ENCODE measurements at places on chromosomes 1 and 21.

GRCh38 chr1:114155706-114156105 lies 2.0 kb upstream of the SYT6 start:
- H3K27me3 ChIP-seq: peaks cover 33% of the 10 kb centered on the region
- DNase-seq: no peak
- peaks cover 16% of the 10 kb centered on the region for H3K4me1 ChIP-seq
- peak overlapping the region; percentile 0 for H3K4me3 ChIP-seq
- no peaks in the 10 kb centered on the region for H3K36me3 ChIP-seq

- no peak overlapping the region for H3K27ac ChIP-seq
- H3K27me3 ChIP-seq: peaks cover 5% of the 10 kb centered on the region
- H3K36me3 ChIP-seq: no peaks in the 10 kb centered on the region
- DNase-seq: no peak
These were observed 9.9 kb upstream of the CLSTN1 start for GRCh38 chr1:9833632-9834031.

- H3K4me3 ChIP-seq: no peak overlapping the region
- H3K4me1 ChIP-seq: peaks cover 16% of the 10 kb centered on the region
- no peak for DNase-seq
- peaks cover 2% of the 10 kb centered on the region for H3K27me3 ChIP-seq
- H3K36me3 ChIP-seq: no peaks in the 10 kb centered on the region
These were observed 68.9 kb downstream of the RHOU start for GRCh38 chr1:228804173-228804572.

DNA sequence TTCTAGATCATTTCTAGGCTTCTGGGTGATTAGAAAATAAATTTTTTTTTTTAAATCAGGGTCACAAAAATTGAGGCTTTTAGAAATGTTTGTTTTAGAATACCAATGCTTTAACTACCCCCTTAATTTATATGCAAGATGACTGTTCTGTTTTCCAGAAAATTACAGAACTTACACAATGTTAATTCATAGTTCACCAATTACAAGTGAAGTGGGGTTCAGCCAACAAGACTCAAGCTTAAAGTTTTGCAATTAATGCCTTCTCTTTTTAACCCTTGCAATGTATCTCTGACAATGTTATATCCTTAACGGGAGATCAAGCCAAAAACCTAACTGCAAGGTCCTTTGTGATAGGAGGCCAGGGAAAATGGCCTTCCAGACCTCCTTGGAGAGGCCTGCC lies 5.6 kb downstream of the PRELP start:
- no peaks in the 10 kb centered on the region for H3K36me3 ChIP-seq
- no peak overlapping the region for H3K27ac ChIP-seq
- no peak for DNase-seq
- H3K4me3 ChIP-seq: no peak overlapping the region
- peaks cover 1% of the 10 kb centered on the region for H3K27me3 ChIP-seq

- H3K4me3 ChIP-seq: peak overlapping the region; percentile 53
- H3K27ac ChIP-seq: no peak overlapping the region
- H3K4me1 ChIP-seq: peaks cover 10% of the 10 kb centered on the region
- no peaks in the 10 kb centered on the region for H3K36me3 ChIP-seq
- peaks cover 24% of the 10 kb centered on the region for H3K27me3 ChIP-seq
- no peak for DNase-seq
These were observed 738 bp upstream of the CDC42BPA start for GRCh38 chr1:227318853-227319607.

DNA sequence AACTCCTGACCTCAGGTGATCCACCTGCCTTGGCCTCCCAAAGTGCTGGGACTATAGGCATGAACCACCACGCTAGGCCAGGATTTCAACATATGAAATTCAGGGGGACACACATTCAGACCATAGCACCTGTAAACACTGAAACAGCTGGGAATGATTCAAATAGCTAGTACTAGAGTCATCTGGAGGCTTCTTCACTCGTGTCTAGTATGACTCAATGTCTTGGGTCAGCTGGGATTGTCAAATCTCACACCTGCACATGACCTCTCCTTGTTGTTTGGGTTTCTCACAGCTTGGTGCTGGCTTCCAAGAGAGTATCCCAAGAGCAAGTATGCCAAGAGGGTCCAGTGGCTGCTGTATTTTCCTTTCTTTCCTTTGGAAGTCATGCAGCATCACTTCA lies 75.1 kb downstream of the PGM1 start:
- no peak overlapping the region for H3K27ac ChIP-seq
- DNase-seq: no peak
- no peak overlapping the region for H3K4me3 ChIP-seq
- peaks cover 2% of the 10 kb centered on the region for H3K27me3 ChIP-seq
- no peaks in the 10 kb centered on the region for H3K4me1 ChIP-seq
- H3K36me3 ChIP-seq: peaks cover 35% of the 10 kb centered on the region

GRCh38 chr1:116721451-116722007 lies 32.7 kb upstream of the CD2 start:
- no peak overlapping the region for H3K4me3 ChIP-seq
- no peak overlapping the region for H3K27ac ChIP-seq
- H3K4me1 ChIP-seq: peaks cover under 1% of the 10 kb centered on the region
- DNase-seq: no peak

DNA sequence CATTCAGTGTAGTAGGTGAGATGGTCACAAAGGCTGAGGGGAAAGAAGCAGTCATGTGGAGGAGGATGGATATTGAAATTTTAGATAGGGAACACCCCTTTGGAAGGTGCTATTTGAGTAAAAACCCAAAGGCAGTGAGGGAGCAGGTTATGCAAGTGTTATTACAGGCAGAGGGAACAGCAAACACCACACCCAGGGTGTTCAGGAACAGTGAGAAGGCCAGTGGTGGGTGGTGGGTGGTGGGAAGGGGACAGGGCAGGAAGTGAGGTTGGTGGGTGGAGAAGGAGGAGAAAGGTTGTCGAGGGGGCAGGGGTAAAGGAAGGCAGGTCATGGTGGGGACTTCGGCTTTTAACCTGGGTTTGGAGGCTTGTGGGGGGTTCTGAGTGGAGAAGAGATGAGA lies 39.2 kb upstream of the SCMH1 start:
- no peak overlapping the region for H3K27ac ChIP-seq
- H3K4me3 ChIP-seq: no peak overlapping the region
- DNase-seq: no peak
- no peaks in the 10 kb centered on the region for H3K36me3 ChIP-seq

DNA sequence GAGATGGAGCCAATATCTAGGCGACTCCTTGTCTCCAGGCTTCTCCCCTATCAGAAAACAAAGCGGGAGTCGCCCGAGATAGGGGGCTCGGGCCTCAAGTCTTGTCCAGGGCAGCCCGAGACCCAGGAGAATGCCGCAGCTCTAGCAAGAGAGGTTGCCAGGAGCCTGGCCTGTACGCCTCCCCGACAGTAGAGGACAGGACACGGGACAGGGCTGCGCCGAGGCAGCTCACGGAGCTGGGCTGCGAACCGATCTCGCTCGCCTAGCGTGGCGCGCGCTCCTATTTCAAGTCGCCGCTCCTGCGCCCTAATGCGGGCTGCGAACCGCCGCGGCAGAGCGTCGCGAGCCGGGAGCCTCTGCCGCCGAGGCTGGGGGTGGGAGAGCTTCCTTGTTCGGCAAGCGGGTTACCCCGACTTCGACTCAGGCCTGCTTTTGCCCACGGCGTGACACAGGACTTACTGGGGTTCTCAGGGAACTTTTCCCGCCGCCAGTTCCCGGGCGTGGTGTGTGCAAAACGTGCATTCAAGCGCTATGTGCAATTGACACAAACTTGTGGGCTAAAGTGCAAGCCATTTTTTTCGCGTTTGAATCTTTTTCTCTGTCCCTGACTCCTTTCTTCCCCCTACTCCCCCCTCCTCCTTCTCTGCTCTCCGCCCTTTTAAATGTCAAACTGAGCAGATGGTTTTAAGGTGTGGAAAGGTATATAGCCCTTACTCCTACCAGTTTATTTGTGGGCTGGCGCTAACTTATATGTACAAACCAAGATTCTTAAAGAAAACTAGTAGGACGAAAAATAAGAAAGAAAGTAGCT lies 2.4 kb upstream of the PROX1 start:
- H3K27ac ChIP-seq: no peak overlapping the region
- DNase-seq: no peak
- H3K4me3 ChIP-seq: no peak overlapping the region
- peaks cover 37% of the 10 kb centered on the region for H3K27me3 ChIP-seq
- peaks cover 18% of the 10 kb centered on the region for H3K4me1 ChIP-seq
- H3K36me3 ChIP-seq: peaks cover 7% of the 10 kb centered on the region

DNA sequence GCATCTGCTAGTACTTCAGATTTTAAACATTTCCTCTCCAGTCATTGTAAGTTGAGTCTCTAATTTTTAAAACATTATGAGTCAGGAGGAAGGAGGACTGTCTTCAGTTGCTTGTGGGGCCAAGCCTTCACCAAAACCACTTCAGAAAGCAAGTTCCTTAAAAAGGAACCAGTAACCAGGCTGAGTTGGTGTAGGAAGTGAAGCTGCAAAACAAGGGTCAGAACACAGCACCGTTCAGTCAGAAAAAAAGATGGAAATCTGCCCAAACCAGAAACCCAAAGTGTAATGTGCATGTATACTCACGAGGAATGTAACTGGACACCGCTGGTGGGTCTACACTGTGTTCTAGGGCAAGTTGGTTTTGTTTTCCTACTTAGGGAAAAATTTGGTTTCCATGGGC lies 402.1 kb downstream of the SETD4 start:
- no peaks in the 10 kb centered on the region for H3K4me1 ChIP-seq
- H3K36me3 ChIP-seq: no peaks in the 10 kb centered on the region
- no peak overlapping the region for H3K27ac ChIP-seq
- peaks cover 2% of the 10 kb centered on the region for H3K27me3 ChIP-seq

DNA sequence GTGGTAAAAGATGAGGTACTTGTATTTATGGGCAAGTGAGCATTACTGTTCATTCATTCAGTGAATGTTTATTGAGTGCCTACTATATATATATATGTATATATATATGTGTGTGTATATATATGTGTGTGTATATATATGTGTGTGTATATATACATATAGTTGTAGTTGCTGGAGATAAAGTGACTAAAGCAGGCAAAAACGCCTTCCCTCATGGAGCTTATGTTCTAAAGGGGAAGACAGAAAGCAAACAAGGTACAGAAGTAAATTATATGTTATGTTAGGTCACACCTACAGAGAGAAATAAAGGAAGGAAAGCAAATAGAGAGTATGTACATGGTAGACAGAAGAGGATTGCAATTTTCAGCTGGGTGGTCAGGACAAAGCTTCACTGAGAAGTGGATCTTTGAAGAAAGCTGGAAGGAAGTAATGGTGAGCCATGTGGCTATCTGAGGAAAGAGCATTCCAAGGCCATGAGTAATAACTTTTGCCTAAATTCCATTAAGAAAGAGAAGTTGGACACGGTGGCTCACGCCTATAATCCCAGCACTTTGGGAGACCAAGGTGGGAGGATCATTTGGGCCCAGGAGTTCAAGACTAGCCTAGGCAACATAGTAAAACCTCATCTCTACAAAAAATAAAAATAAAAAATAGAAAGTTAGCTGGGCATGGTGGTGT lies 33.5 kb upstream of the KLF17 start:
- H3K4me3 ChIP-seq: no peak overlapping the region
- H3K4me1 ChIP-seq: no peaks in the 10 kb centered on the region
- H3K36me3 ChIP-seq: no peaks in the 10 kb centered on the region
- H3K27me3 ChIP-seq: peaks cover 4% of the 10 kb centered on the region
- DNase-seq: no peak

- no peak for DNase-seq
- H3K4me1 ChIP-seq: no peaks in the 10 kb centered on the region
- H3K27me3 ChIP-seq: no peaks in the 10 kb centered on the region
These were observed 39.4 kb downstream of the ZP4 start for GRCh38 chr1:237851210-237851845.

DNA sequence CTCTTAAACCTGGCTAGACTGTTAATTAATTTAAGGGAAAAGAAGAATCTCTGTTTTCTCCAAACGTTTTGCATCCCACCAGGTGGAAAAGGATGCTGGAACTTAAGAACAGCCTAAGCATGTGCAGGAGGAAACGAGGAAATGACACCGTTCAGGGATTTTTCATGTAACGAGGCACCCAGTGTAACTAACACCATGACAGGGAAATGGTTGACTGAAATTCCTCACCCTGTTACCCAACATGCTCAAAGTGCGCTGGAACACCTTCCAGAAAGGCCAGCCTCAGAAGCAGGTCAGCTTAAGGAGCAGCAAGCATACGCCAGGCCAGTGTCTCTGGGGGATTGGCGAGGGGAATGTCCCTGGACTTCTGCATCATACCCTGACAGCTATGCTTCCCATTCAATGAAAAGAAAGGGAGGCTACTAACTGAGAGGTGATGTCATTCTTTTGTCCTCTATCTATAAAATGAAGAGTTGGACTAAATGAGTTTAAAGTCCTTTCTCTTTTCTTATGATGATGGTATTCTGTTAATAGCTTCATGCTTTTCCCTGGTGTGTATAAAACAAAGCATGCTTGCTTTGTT lies 21.6 kb downstream of the TNN start:
- no peaks in the 10 kb centered on the region for H3K27me3 ChIP-seq
- no peak for DNase-seq
- H3K27ac ChIP-seq: no peak overlapping the region

GRCh38 chr1:167198518-167199133 lies 22.1 kb upstream of the POU2F1 start:
- peaks cover 2% of the 10 kb centered on the region for H3K27me3 ChIP-seq
- no peak overlapping the region for H3K27ac ChIP-seq
- no peaks in the 10 kb centered on the region for H3K36me3 ChIP-seq
- H3K4me3 ChIP-seq: no peak overlapping the region

DNA sequence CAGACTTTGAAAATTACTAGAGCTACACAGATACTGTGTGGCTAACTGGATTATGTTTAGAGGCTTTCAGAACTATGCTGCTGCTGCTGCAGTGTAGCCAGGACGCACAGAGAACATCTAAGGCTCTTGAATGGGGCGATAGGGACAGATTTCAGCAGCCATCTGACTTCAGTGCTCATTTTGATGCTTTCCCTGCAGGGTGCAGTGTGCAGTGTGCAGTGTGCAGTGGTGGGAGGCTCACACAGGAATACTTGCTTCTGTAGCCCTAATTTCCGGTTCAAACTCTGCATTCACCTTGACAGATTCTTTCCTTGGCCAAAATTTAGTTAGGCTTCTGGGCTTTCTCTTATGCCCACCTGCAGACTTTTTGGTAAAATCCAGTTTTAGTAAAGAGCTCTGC lies 7.7 kb downstream of the METTL18 start:
- peaks cover 8% of the 10 kb centered on the region for H3K4me1 ChIP-seq
- no peak overlapping the region for H3K27ac ChIP-seq
- peaks cover 2% of the 10 kb centered on the region for H3K36me3 ChIP-seq
- no peak overlapping the region for H3K4me3 ChIP-seq
- H3K27me3 ChIP-seq: peaks cover 14% of the 10 kb centered on the region
- DNase-seq: no peak

- H3K36me3 ChIP-seq: no peaks in the 10 kb centered on the region
- no peak overlapping the region for H3K4me3 ChIP-seq
- H3K4me1 ChIP-seq: no peaks in the 10 kb centered on the region
- H3K27me3 ChIP-seq: no peaks in the 10 kb centered on the region
- no peak overlapping the region for H3K27ac ChIP-seq
These were observed 147.3 kb downstream of the LBR start for GRCh38 chr1:225280563-225280962.

DNA sequence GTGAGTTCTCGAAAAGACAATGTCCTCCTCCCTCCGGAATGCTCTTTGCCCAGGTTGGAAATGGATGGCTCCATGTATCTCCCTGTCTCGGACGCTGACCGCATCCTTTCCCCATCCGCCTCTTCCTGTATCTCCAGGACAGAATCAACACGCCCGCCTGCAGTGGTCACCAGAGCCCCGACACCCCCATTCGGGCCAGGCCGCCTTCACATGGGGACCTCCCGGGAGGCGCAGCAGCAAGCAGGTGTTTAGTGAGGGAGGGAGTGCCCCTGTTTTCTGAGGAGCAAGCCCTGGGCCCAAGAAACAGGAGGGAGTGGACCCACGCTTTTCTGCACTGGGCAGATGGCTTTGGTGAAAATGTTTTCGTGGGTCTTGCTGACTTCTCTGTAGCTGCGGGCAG lies 83.5 kb upstream of the TTC34 start:
- no peaks in the 10 kb centered on the region for H3K27me3 ChIP-seq
- H3K36me3 ChIP-seq: no peaks in the 10 kb centered on the region
- H3K27ac ChIP-seq: no peak overlapping the region
- H3K4me1 ChIP-seq: no peaks in the 10 kb centered on the region
- no peak for DNase-seq

All from immature natural killer cell (primary cell).